ENCODE measurements at places on chromosomes 5 and 9.
A peak's percentile ranks its signal among the peaks of the same experiment; 100 is the strongest.

- peak; percentile 88 for DNase-seq
Measured at GRCh38 chr5:38441453-38442246, 114.8 kb downstream of the LIFR start.

DNA sequence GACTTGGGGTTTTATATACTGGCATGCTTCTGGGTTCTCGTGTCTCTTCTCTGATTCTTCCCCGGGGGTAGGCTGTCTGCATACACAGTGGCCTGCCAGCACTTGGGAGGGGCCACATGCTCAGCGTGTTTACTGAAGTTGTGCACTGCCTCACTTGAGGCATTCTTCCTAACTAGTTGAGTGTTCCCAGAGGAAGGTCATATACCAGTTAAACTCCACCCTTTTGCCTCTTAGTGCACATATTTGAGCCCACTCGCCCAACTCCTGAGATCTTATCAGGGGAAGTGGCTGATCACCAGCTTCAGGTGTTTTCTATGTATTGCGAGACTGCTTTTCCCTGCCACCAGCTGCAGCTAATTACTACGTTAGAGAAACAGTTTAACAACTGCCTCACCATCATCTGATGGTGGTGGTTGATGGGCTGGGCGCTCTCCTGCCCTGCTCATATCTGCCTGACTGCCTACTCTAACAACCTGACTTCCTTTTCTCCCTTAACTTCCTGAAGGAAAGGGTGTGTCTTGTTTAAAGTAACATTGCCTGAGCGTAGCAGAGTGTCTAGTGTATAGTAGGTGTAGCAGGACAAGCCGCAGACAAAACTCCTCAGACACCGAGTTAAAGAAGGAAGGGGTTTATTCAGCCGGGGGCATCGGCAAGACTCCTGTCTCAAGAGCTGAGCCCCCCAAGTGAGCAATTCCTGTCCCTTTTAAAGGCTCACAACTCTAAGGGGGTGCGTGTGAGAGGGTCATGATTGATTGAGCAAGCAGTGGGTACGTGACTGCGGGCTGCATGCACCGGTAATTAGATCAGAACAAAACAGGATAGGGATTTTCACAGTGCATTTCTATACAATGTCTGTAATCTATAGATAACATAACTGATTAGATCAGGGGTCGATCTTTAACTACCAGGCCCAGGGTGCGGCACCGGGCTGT lies 60.1 kb upstream of the CLINT1 start:
- no peak for DNase-seq

- no peak for DNase-seq
Measured at GRCh38 chr9:76379494-76379893, 14.7 kb downstream of the RFK start.

DNA sequence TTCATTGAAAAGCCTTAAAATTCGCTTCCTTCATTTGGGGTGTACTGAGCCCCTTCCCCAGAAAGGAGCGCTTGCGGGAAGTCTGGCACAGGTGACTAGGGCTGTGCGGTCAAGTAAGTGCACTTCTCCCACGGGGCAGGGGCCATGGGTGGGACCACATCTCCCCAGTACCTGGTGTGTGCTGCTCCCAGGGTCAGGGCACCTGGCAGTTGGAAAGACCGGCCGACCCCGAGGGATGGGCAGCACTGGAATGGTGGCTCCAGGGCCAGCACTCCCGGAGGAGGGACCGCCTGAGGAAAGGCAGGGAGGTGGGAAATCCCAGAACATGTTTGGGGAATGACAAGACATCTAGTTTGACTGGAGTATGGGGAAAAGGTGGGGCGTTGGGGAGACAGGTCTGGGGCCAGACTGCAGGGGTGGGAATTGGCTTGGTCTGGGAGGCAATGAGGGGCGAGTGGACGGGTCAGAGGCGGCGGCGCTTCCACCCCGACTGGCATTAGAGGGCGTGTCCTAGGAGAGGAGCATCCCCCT lies 727 bp upstream of the GLIPR2 start:
- DNase-seq: no peak

GRCh38 chr9:109894921-109895758 lies 115.1 kb downstream of the PALM2AKAP2 start:
- no peak for DNase-seq

DNA sequence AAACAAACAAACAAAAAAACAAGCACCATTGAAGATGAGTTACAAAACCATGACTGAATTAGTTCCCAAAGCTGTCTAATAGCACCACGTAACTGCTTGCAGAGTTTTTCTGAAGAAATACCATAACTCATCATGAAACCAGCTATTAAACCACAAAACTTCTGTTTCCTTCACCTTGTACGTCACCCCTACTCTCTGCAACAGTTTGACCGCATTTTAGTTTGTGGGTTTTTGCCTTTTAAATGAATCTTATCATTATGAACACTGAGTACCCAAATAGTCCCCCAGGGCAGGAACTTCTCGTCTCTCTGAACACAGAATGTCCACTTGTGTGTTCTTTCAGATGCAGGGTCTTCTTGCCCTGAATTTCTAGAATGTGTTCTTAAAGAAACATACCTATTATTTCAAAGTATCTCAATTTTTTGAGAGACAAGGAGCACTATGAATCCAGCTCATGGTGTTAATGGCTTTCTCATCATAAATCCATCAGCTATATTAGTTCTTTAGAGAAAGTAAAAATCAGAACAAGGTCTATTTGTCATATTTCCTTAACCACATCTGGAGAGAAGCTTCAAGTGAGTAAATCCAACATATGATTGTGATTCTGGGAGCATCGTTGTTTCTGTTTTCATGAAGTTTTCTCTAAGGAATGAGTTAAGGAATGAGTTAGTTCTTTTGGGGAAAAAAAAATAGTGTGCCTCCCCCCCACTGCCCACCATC lies 210.6 kb downstream of the AUH start:
- no peak for DNase-seq

DNA sequence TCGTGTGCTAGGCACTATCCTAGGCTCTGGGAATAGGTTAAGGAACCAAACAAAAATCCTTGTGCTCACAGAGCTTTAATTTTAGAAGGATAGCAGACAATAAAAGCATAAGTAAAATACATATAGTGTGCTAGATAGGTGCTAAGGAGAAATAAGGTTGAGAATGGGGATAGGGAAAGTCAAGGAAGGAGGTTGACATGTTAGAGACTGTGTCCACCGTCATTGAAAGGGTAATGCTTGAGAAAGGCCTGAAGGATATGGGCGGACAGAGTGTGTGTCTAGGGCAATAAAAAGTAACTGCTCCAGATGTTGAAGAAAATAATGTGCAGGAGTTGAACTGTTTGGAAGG lies 482 bp upstream of the TDRD7 start:
- DNase-seq: no peak

GRCh38 chr9:137150617-137151457 lies 11.9 kb downstream of the GRIN1 start:
- DNase-seq: no peak

DNA sequence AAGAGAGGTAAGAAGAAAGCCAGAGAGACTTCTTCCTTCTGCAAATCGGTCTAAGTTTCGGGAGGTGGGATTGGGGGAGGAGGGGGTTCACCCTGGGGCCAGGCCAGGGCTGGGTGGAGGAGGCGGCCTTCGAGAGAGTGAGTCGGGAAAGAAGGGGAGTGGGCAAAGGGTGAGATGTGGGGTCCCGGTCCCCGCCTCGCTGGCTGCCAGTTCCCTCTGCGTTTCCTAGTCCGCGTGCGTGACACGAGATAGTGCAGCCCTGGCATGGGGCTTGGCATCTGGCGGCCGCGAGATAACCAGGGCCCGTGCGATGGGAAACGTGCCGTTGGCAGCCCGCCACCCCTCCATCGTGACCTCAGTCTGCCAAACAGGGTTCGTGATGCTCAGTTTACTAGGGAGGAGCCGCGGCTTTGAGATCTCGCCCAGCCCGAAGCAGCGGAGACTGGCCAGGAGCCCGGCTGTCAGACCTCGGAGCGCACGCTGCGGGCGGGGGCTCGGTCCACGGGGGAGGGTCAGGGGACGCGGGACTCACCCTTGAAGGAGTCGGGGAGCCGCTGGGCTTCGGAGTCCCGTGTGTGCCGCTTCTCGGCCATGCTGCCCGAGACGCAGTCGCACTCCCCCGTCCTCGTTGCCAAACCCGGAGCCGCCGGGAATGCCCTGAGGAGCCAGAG lies at the start of gene STOM:
Gene STOM (minus strand): TSS at position 656 of the 671 bp plus-strand sequence. CDS start 63 bp downstream, at position 593.
- no peak for DNase-seq

DNA sequence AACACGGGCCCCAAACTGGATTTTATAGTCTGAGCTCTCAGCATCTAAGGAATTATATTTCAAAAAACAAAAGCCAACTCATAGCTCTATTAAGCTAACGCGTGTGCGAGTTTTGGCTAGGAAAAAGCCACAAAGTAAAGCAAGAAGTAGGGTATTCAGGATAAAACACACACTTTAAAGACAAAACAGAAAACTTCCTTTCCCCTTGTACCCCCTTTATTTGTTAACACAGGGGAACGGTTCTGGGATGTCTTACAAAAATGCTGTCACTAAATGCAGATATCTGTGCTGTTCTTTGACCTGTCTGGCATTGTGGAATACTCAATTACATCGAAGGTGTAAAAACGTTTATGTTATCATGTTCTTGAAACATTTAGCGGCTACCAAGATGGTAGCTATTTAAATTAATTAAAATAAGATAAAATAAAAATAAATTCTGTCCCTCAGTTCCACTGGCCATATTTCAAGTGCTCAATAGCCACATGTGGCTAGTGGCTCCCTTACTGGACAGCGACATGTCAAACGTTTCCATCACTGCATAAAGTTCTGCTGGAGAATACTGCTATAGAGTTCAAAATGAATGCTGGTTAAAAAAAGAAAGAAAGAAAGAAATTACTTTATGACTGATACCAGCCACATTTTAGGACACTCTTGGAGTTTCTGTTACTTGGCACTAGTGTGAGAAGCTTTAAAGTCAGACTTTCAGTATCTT lies 7.2 kb upstream of the MEF2C start:
- no peak for DNase-seq

DNA sequence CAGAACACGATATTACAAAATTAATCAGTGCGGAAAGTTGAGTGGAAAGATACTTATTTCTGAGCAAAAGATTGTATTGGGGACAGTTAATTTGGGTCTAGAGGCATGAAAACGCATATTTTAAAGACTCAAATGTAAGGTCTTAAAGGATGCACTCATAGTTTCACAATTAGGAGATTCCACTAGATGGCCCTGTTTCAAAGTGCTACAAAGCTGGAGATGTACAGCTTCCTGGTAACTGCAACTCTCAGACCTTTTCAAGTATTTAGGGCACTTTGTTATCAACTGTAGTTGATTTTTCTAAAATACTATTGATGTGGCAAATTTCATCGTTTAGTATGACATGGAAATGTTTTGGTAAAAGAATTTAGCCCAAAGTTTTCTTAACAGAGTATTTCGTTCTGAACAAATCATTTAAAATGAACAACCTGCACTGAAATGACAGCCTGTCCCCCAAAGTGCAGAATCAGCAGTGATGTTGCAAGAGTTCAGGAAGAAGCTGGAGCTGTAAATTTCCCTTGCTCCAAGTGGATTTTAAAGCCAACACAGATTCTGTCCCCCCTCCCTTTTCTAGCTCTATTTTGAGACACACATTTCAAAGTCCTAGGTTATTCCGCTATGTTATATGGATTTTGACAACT lies 16.2 kb upstream of the NDUFB6 start:
- DNase-seq: no peak

DNA sequence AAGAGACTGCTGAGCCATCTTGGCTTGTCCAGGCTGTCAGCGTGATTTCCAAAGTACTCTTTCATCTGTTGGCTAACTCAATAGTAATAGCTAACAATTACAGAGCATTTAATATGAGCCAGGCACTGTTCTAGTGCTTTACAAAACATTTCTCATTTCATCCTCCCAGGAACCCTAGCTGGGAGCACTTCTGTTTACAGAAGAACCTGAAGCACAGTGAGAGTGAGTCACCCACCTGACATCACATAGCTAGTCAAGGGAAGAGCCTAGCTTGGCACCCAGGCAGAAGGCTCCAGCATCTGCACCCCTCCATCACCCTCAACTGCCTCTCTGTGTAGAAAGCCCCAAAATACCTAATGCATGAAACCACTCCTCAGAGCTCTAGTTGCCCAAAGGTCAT lies 57.5 kb upstream of the IQGAP2 start:
- DNase-seq: no peak

Measured in endothelial cell (in vitro differentiated cells).